Camera-type eye (tissue), 1 donor: ENCODE measurements at places on chromosomes 2 and 18. TPM values are rescaled to one million over a fixed set of nuclear protein-coding genes. Genes with fewer than 3 reads are reported as not detected.

KCNIP3 gene
- total RNA-seq, result 11.3 TPM

PSMA8 gene
- not detected for total RNA-seq

SLC38A11 gene
- 52.7 TPM for total RNA-seq

POTEJ gene
- 0.71 TPM for total RNA-seq
